Fibroblast of lung (primary cell): ENCODE measurements at places on chromosomes 16 and 17.

- no peak for DNase-seq
Observed at GRCh38 chr17:82859431-82860403, 19.9 kb upstream of the ZNF750 start.

GRCh38 chr16:72740347-72740746 is 307.6 kb downstream of the ZFHX3 start:
- no peak for DNase-seq

DNA sequence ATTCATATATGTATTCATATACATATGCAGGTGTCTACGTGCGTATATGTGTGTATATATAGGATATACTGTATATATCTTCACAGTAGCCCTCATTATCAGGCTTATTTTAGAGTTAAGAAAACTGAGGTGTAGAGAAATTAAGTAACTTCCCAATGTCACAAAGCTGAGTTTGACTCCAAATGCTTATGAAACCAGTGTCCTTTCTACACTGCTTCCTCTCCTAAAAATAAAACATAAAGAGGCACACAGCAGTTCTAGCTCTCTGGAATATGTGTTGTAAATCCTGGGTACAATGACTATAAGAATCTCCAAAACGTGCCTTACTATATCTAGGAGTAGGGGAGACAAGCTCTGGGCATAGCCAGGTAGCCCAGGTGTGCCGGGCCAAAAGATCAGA is 40.0 kb upstream of the CCL1 start:
- DNase-seq, result no peak

GRCh38 chr16:53888222-53888621 is 184.3 kb downstream of the FTO start:
- no peak for DNase-seq

- no peak for DNase-seq
Observed at GRCh38 chr16:9946022-9946720, 236.1 kb downstream of the GRIN2A start.

GRCh38 chr16:81492965-81493754 is 48.6 kb downstream of the CMIP start:
- no peak for DNase-seq

DNA sequence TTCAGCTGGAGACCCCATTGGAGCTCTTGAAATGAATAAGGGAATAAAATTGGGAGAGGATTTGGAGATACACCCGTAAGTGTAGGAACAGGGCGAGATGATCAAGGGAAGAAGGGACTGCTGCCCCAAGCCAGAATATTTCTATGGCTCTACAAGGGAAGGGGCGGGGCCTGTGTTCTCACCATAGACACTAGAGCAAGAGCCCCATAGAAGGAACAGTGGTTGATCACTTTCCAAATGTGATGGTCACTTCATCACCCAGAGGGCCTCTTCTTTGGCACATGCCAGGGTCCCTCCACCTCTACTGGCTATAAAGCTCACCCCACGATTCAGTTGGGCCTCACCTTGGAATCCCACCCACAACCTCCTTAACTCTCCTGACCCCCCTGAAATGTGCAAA is 25.0 kb downstream of the GPRC5B start:
- DNase-seq, result no peak

GRCh38 chr16:27925612-27926011 is 137.9 kb downstream of the GSG1L start:
- DNase-seq, result no peak

DNA sequence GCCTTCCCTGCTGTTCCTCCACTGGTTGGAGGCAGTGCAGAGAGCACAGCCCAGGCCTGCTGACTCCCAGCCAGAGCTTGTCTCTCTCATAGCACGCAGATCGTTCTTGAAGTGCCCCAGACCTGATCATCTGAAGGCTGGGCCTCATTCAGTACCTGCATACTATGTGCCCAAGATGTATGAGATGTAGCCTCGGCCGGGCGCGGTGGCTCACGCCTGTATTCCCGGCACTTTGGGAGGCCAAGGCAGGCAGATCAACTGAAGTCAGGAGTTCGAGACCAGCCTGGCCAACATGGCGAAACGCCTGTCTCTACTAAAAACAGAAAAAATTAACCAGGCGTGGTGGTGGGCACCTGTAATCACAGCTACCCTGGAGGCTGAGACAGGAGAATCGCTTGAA is 31.0 kb downstream of the WNT3 start:
- DNase-seq, result no peak

DNA sequence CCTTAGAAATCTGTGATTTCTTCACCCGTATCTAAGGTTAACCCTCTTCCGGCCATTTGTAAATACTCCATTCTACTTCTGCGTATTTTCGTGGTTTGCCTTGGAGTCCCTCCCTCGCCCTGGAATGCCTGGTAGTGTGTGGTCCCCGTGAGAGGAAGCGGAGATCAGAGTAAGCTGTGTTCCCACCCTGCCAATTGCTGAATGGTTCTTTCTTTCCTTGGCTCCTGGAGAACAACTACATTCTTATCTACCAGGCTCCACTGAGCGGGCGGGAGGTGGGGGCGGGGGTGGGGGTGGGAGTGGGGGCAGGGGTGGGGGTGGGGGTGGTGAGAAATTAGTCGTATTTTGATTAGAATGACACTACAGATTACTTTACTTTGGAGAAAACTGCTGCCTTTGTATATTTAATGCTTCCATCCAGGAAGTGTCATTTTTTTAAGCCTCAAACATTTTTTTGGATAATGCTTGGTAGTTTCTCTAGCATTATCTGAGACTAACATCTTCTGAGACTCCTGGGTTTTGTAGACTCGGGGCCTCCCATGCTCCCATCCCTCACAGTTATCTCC is 20.9 kb upstream of the FASN start:
- DNase-seq, result peak; percentile 77

GRCh38 chr17:39763051-39763820 is 25.5 kb downstream of the GRB7 start:
- peak; percentile 71 for DNase-seq

DNA sequence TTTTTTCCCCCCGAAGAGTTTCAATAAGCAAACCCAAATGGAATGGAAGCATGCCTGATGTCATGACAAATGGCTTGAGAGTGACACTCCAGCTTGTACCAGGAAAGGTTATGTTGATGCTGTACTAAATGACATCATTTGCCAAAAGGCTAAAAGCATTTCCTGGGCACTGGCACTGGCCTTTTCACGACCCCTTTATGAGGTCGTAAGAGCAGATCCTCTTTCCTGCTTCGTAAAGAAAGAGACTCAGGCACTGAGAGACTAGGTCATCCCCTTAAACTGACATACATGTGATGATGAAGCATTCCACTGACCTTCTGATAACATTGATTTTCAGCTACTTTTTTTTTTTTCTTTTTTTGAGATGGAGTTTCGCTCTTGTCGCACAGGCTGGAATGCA is 30.5 kb downstream of the CEP295NL start:
- DNase-seq, result no peak

- DNase-seq, result no peak
Observed at GRCh38 chr16:67240506-67240905, 6.8 kb downstream of the FHOD1 start.

DNA sequence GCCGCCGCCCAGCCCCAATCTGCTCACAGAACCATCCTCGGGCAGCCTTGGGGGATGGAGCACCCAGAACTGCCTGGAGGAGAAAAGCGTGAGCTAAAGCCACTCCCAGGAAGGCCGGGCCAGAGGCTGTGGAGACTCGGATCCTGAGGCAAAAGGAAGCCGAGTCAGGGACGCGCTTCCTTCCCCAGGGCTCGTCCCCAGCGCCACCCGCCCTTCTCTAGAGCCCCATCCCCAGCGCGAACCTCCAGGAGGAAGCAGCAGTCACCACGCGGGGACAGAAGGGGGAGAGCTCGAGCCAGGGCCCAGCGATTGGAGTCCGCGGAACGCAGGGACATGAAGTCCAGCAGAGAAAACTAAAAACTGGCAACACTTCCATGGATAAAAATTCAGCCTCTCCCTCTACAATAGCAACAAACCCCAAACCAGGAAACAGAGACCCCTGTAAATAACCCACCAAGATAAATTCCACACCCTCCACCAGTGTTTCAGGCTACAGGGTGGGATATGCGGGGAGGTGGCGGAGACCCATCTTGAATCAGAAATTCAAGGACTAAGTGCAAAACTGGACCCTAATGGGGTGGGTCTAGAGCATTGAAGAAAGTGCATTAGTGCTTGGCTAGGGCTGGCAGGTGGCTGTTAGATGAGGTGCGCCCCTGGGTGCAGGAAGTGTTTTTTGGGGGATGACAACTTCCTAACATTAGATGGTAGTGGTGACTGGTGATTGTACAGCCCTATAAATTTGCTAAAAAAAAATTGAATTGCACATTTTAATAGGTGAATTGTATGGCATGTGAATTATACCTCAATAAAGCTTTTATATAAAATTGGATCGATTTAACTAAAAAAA is 116.1 kb upstream of the METRNL start:
- DNase-seq, result peak; percentile 80

DNA sequence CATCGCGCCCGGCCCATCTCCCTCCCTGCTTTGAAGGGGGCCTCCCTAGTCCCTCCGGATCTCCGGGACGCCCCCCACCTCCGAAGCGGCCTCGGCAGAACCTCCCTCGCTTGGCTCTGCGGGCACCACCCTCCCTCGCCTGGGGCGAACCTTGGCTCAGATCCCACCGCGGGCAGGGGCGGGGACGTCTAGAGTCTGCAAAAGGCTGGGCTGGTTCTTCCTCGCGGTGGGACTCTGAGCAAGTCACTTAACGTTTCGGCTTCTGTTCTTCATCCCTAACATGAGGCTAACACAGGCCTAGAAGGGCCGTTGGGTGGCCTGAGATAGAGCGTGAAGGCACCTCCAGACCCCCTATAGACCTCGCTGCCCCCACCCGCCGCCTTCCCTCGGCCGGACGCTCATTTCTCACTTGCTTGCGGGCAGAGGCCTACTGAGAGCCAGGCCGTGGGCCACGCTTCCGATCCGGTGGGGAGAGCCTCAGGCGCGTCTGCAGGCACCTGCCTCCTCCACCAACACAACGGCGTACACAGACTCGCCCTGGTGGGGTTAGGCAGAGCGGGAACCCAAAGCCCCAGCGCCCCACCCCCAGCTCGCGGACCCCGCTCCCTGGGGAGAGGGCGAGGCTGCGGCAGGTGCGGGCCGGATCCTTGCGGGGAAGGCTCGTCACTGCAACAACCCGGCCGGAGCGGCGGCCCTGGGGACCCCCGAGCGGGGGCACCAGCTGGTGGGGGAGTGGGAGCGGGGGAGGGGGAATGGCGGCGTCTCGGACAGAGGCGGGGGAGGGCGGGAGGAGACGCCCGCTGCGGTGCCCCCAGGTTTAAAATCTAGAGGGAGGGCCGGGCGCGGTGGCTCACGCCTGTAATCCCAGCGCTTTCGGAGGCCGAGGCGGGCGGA is 5.4 kb downstream of the MYO1C start:
- peak; percentile 67 for DNase-seq

- no peak for DNase-seq
Observed at GRCh38 chr16:1788708-1789100, 4.8 kb downstream of the IGFALS start.

- DNase-seq, result no peak
Observed at GRCh38 chr17:16962804-16963203, 9.1 kb downstream of the TNFRSF13B start.

- DNase-seq, result no peak
Observed at GRCh38 chr16:49970797-49971431, 54.1 kb upstream of the CNEP1R1 start.

GRCh38 chr16:22333457-22333994 is 36.3 kb downstream of the POLR3E start:
- DNase-seq, result no peak

- no peak for DNase-seq
Observed at GRCh38 chr16:78292844-78293380, 193.5 kb downstream of the WWOX start.

DNA sequence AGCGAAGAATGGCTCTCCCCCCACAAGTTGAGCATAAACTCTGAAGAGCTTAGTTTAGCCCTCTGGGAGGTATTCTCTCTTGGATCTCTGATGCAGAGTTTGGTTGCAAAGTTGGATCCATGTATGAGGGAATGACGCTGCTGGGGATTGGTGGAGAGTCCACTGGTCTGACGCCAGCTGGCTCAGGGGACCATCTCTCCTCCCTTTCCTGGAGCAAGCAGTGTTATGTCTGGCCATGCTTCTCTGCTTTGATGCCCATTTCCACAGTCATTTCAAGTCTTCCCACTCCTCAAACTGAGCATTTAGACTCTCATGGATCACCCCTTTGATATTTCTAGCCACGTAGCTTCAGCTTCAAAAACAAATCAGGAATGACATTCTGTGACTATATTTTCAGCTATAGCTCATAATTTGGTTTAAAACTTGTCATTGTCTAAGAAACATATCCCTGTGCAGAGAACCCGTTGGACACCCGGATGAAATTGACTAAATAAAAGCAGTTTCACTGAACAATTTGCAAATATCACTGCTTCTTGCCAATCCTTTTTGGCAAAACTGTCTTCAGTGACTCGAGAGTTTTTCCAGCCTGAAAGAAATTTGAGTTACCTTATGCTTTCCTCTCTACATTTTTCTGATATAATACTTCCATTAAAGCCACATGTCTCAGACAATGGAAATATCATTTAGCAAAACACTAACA is 193.4 kb upstream of the CDH11 start:
- DNase-seq, result peak; percentile 33

- no peak for DNase-seq
Observed at GRCh38 chr16:85293458-85293857, 181.2 kb upstream of the CIBAR2 start.

GRCh38 chr16:77171745-77172635 is 19.0 kb upstream of the MON1B start:
- DNase-seq, result peak; percentile 38

DNA sequence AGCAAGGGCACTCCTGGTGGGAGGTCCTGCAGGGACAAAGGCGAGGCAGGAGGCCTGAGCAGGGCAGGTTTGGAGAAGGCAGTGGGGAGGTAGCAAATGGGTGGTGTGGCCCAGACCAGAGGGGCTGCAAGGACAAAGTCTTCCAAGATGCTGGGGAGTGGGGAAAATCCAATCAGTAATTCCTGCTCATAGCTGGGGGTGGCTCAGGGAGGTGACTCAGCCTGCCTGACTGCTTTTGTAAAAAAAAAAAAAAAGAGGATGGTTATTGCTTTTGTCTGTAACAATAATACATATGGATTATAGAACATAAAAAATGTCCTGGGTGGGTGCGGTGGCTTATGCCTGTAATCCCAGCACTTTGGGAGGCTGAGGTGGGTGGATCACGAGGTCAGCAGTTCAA is 5.2 kb downstream of the IL34 start:
- DNase-seq, result no peak

- no peak for DNase-seq
Observed at GRCh38 chr17:29555840-29556239, 11.0 kb downstream of the ABHD15 start.

DNA sequence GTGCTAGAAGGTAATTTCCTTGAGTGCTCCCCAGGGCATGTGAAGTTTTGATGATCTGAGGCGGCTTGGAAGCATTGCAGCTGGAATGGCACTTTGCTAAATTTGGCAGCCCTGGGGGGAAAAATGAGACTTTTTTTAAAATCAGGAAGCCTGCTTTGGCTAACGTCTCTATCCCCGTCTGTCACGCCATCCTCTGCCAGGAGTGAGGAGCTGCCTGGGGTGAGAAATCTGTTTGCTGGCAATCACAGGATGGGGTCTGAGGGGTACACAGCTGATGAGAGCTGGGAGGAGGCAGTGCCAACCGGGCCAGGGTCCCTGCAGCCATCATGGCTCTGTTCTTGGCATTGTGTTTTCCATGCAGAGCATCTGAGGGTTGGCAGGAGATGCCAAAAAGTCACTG is 2.0 kb downstream of the ABCC12 start:
- no peak for DNase-seq

- DNase-seq, result peak; percentile 12
Observed at GRCh38 chr16:56860226-56861020, 4.6 kb upstream of the SLC12A3 start.

GRCh38 chr17:27938864-27939263 is 45.7 kb upstream of the LYRM9 start:
- no peak for DNase-seq

GRCh38 chr17:74522381-74523105 is 8.7 kb downstream of the CD300LB start:
- DNase-seq, result no peak

- no peak for DNase-seq
Observed at GRCh38 chr17:17469358-17469757, 7.4 kb upstream of the MED9 start.
